ENCODE measurements at places on chromosomes 5 and 9.

DNA sequence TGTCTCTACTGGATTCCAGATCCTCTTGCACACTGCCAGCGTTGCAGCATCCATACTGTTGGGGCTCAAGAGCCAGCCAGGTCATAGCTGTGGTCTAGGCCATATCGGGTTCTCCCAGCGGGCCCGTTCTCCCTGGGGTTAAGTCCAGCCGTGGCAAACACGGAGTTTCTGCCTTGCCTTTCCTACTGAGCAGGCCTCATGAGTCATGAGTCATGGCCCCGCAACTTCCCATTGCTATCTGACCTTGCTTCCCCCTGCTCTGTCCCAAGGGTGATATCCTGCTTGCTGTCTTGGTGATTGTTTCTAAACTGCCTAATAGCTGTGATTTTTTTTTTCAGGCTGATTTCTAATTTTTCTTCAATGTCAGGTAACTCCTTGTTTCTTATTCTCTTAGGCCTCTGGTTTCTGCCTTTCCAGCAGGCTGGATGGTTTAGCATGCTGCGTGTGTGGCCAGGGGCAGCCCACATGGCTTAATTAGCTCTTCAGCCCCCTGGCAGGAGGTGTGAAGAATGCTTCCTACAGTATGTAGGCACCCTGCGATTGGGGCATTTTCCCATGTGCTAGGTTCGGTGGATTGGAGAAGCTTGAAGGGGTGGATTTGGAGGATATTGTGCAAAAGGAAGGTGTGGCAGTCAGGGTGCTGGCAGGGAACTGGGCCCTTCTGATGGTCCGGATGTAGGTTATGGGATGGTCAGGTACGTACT, 18.7 kb downstream of the DAPK1 start:
- DNase-seq, result no peak

GRCh38 chr9:81844131-81844567, 84.1 kb upstream of the SPATA31D4 start:
- no peak for DNase-seq

GRCh38 chr9:101711330-101711941, 27.0 kb downstream of the GRIN3A start:
- no peak for DNase-seq

DNA sequence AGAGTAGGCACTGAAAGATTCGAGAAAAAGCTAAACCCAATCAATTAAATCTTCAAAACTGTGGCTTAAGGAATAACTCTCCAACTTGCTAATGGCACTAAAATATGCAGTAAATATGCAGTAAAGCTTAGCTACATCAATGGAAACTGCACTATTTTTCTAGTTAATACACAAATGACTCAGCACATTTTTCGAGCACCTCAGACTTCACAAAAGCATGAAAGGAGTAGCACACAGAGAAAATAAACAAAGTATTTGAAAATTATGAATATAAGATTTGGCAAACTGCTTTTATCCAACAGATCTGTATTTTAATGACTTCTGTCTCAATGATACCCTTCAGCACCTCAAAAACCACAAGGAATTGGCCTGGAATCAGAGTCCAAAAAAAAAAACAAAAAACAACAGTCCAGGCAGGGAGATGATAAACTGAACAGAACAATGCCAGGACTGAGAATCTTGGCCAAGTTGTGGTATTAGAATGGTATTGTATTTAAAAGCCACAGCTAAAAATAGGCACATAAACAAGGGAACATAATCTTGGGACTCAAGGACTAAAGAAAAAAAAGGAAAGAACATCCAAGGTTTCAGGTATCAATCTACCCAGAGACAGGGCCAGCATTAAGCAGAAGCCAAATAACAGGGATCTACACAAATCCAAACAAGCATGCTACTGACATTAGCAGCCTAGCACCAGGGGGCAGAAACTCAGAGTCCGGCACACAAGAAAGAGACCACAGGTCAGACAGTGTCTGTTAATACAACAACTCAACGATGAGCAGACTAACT, 21.4 kb downstream of the TMEM245 start:
- DNase-seq, result no peak

DNA sequence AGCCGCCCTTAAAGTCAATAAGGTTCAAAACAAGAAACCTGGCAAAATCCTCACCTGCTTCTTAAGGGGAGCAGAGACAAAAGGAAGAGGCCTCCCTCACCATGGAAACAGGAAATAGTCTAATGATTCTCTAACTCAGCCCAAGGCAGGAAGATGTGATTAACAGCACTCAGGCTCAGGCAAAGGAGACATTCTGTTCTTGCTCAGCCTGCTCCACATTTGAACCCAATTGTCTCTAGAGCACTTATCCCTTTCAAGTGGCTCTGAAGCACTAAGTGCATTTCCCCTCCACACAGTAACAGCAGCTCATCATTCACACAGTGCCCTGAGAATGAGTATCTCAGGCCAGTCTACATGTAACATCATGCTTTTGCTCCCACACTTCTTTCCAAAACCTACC, 72.3 kb downstream of the NIPSNAP3B start:
- no peak for DNase-seq

GRCh38 chr5:150579462-150580400, 60.7 kb upstream of the SYNPO start:
- DNase-seq, result no peak

- no peak for DNase-seq
Measured at GRCh38 chr9:18317896-18318295, 156.1 kb upstream of the ADAMTSL1 start.

GRCh38 chr9:136659861-136660784, 2.6 kb upstream of the EGFL7 start:
- no peak for DNase-seq

GRCh38 chr5:127094161-127094814, 21.0 kb upstream of the C5orf63 start:
- no peak for DNase-seq

GRCh38 chr9:99748266-99748665, 73.4 kb upstream of the NR4A3 start:
- no peak for DNase-seq

DNA sequence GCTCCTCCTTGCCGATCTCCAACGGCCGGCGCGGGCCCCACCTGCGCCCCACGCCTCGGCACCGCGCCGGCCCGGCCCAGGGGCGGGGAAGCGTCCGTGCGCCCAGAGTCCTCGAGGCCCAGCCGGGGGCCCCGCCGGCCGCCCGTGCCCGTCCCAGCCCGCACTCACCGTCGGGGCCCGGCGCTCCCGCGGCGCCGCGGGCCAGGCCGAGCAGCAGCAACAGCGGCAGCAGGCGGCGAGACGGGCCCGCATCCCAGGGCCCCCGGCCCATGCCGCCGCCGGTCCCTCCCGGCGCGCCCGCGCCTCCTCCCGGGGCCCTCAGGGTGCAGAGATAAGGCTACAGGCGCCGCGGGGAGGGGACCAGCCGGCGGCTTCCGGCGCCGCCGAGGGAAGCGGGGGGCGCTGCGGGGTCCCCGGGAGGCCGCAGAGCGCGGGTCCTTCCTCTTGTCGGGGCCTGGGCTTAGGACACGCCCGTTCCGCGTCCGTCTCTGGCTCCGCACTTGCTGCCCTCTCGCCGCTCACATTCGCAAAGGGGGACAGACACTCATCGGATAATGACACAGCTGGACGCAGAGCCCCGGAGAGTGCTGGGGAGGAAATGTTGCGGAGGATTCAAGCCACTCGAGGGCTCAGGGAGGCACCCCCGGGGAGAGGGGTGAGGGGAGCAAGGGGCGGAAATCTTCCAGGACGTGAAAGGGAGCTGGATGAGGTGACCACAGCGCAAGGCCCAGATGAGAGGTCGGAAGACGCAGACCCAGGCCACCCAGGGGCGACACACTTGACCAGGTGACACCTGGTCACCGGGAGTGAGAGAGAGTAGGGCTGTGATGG, at the start of gene SUSD1:
SUSD1 (minus strand) TSS at position 333 of the 831 bp plus-strand sequence; CDS start at position 271, 62 bp downstream.
- no peak for DNase-seq

DNA sequence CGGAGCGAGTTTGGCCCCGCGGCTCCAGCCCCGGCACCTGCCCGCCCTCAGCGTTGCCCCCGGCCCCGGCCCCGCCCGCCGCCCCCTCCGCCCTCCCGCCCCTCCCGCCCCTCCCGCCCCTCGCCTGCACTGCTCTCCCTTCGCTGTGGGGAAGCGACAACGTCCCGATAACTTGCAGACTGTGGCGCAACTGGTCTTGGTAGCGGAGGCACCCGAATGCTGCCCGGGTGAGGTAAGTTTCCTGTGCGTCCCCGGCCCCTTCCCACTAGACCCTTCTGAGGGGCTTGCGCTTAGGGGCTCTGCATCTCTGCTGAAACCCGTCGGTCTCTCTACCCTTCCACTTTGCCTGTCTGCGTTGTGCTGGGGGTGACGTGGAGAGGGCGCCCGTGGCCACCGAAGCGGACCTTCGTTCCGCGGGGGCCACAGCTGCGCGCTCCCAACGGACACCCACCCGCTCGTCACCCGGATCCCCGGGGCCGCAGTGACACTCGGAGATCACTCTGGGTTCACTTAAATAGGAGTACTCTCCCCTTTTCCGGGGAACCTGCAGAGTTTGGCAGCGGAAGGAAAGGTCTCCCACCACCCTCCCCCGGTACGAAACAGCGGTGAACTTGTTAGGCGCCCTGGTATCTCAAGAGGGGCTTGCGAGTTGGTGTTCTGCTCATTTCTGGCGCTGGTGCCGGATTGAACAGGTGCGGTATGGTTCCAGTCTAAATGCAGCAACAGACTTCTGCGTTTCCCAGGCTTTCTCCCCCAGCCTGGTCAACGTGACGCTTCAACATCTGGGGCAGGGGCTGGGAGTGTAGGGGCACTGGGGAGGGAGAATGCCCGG, 707 bp downstream of the PIP5K1B start:
- DNase-seq, result no peak

DNA sequence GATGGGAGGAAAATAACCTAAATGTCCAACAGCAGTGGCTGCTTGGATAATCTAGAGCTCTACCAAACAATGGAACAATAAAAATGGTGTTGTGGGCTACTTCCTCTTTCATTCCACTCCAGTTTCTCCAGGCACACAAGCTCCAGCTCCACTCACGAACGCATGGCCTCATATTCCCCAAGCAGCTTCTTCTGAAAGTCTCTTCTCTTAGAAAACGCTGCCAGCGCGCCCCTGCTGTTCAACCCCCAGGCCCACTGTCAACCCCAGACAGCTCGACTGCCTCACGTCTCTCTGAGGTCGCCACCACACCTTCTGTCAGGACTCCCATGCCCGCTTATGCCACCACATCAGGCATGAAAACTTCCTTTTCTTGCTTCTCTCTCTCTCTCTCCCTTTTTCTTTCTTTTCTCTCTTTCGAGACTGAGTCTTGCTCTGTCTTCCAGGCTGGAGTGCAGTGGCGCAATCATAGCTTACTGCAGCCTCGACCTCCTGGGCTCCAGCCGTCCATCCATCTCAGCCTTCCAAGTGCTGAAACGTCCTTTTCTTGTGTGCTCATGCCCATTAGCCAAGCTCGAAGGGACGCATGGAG, 16.2 kb downstream of the OR2V2 start:
- no peak for DNase-seq

DNA sequence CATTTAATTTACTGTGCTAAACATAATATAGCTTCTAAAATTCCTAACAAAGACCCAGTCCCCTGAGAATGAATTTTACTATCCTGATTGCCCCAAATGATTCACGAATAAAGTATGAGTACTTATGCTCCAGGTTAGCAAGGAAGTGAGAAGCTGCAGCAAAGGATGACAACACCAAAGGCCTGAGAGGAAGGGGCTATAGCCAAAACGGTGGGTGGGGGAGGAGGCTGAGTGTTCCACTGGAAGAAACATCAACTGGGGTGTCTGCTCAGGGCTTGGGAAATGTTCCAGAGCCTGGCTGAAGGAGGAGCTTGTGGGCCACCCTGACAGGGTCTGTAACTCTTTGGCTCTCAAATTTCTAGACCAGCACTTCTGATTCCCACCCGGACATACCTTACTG, 157.3 kb downstream of the ADAMTS12 start:
- no peak for DNase-seq

DNA sequence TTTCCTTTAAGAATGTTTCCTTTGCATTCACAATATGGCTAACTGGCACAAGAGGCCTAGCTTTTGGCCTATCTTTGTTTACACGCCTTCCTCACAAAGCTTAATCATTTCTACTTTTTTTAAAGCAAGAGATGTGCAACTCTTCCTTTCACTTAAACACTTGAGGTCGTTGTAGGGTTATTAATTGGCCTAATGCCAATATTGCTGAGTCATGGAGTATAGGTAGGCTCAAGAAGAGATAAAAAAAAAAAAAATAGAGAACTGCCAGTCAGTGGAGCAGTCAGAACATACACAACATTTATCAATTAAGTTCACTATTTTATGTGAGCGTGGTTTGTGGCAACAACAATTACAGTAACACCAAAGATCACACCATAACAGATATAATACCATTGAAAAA, 5.9 kb downstream of the FKBP15 start:
- DNase-seq, result no peak

DNA sequence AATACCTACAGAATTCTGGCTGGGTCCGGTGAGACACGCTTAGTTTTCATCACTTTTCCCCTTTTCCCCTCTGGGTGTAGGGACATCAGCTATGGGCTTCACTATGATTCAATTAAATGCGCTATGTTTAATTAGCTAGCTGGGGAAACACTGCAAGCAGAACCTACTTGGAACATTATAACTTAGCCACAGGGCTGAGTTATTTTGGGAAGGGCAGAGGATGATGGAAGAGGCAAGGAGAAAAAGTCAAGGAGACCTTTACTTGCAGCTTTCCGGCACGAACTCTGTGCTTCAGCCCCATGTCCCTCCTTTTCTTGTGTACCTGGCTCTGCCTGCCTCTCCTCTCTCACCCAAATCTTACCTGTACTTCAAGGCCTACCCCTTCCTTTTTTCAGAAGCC, 62.8 kb downstream of the KIF4B start:
- DNase-seq, result no peak

DNA sequence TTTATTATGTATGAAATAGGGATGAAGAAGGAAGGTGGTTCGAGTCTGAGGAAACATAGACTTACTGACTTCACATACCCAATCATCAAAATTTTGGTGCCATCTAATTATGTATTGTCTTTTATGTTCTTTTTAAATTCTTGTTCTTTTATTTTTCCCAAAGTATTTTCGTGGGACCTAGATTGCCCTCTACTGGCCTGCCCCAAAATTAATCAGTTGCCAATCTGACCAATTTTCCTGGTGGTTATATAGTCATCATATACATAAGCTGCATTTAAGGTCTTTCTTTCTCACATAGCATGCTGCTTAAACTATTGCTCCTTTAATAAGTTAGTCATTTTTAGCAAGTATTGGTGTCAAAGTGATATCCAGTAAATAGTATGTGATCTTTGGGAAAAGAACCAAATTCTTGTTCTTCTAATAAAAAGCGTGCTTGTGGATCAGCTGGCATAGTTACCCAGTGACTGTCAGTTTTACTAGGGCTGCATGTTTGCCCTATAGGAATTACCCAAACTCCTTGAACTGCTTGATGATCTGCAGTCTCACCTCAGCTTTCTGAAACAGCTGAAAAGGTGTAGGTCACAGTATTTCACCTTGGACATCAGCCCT, 223.5 kb downstream of the SH3GL2 start:
- DNase-seq, result no peak

DNA sequence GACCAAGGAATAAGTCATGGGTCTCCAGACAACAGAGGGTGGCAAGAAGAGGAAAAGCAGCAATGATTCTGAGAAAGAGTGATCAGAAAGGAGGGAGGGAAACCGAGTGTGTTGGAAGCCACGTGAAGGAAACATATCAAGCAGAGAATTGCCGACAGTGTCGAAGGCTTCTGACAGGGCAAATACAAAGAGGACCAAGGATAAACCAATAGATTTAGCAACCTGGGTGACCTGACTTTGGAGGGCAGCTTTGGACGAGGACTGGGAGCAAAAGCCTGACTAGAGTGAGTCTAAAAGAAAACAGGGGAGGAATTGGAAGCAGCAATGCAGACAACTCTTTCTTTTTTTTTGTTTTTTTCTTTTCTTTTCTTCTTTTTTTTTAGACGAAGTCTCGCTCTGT, 83.8 kb downstream of the WWC1 start:
- no peak for DNase-seq

- no peak for DNase-seq
Measured at GRCh38 chr9:71987471-71988371, 72.7 kb downstream of the C9orf57 start.

Measured in activated CD8-positive, alpha-beta memory T cell treated with anti-CD3 and anti-CD28 coated beads for 1 hour (primary cell).